ENCODE measurements at places on chromosomes 11 and 22. TPM values are rescaled to one million over a fixed set of nuclear protein-coding genes. Genes with fewer than 3 reads are reported as not detected.

GRCh38 chr11:7417328-7417727 lies 68.0 kb upstream of the OLFML1 start:
- DNase-seq = no peak

The NPAS4 gene
- total RNA-seq = not detected

The DDI1 gene
- not detected for total RNA-seq

DNA sequence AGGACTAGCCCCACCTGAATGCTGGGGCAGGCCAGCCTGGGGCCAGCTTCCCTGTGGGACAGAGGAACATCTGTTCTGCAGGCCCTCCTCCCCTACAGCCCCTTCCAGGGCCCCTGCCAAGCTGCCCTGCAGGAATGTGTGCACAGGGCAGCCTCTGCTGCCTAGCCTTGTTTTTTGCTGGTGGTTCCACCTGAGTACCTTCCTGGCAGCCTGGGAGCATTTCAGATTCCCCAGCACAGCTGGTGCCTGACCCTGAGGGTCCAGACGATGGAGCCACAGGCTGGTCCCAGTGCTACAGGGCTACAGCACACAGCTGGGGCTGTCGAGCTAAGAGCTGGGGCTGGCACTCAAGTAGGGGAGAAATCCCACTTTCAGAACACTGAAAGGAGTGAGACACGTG lies 22.3 kb upstream of the GPR83 start:
- DNase-seq = no peak

DNA sequence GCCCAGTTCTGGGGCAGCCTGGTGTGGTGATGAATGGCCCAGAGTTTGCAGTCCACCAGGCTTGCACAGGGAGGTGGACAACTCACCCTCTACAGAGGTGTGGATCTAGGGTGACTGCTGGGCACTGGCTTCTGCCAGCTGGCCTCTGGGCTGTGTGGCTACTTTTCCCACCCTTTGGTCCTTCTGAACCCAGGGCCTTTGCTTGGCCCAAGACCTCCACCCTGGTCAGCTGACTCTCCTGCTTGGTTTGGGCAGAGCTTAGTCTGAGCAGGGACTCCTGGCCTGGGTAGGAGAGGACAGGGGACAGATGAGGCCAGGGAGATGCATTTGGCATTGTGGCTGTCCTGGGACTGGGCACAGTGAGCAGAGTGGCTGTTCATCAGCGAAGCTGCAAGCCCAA lies 83.0 kb upstream of the SHANK2 start:
- peak; percentile 13 for DNase-seq

The NOX4 gene
- 2.5 TPM for total RNA-seq

GRCh38 chr22:39651053-39651996 lies 80.8 kb downstream of the CACNA1I start:
- no peak for DNase-seq

The CCDC87 gene
- 0.36 TPM for total RNA-seq

DNA sequence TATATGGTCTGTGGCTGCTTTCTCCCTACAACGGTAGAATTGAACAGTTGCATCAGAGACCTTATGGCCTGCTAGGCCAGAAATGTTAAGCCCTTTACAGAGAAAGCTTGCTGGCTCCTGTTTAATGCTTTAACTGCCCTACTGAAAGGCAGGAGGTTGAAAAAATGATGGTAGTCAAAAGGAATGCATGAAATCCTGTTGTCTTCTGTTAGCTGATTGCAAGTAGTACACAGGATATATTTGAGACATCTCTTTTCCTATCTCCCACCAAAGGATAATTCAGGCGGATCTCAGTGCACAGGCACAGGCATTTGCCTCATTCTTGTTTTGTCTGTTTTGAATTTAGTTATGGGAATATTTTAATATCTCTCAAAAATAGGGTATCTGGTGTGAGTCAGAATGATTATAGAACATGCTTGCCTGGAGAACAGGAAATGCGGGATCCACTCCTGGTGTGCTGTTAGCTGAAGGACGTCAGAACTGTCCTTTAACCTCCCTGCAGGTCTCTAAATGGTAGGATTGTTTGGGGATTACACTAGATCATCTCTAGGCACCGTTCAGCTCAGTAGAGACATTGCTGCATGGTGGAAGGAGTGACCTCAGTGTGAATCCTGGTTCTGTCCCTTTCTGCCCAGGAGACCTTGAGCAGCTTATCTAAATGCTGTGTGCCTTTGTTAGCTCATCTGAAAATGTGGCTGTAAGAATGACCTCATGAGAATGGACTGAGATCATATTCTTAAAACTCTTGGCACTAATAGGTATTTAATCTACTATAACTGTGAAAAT lies 49.5 kb downstream of the PACS1 start:
- DNase-seq = no peak

GRCh38 chr11:61134801-61135257 lies 26.4 kb downstream of the VPS37C start:
- peak; percentile 45 for DNase-seq
